Activated T-helper 2 cell treated with anti-CD3 and anti-CD28 coated beads, Interferon-gamma antibody, Interleukin-2, Interleukin-4, amounts not matched to agents 10 μg/mL and 5 μg/mL and 100 μg/mL, durations not matched to agents 14 hours and 24 hours and 36 hours (primary cell): ENCODE measurements at places on chromosomes 16 and 17. TPM values are rescaled to one million over a fixed set of nuclear protein-coding genes. Genes with fewer than 3 reads are reported as not detected.

GRCh38 chr16:53936529-53936928 is 232.6 kb downstream of the FTO start:
- H3K36me3 ChIP-seq = peaks cover 6% of the 10 kb centered on the region
- H3K4me1 ChIP-seq = peaks cover 5% of the 10 kb centered on the region
- DNase-seq = no peak
- no peaks in the 10 kb centered on the region for H3K27me3 ChIP-seq
- no peak overlapping the region for H3K4me3 ChIP-seq
- no peak overlapping the region for H3K27ac ChIP-seq

DNA sequence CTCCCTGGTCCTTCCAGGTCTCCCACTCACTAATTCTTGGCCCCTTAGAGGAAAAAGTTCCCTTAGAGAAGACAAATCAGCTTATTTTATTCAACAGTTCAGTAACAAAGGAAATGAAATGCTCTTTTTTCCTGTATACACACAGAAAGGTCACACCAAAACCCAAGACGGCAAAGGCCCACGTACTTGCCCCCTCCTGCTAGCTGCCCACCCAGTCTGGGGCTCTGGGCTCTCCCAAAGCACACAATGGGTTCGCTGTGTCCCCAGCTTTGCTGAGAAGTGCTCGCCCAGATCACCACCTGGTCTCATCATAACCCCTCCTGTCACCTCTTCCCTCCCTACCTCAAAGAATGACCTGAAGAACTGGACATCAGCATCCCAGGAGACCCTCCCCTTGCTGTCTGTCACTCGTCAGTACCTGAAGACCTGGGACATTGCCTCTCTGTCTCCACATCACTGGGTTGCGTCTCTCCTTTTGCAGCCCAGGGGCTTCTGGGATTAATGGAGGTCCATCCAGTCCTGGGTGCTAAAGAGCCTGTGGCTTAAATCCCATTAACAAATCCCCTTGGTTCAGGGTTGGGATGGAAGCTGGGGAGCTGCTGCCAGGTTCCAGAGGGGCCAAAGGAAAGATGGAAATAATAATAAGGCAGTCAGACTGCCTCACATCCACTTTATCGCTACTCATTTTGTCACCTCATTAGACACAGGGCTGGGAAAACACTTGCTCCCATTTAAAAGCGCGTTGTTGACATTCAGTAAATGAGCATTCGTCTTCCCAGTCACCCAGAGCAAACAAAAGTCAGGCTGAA is 3.3 kb downstream of the SLC6A4 start:
- no peaks in the 10 kb centered on the region for H3K36me3 ChIP-seq
- H3K4me1 ChIP-seq = peaks cover 9% of the 10 kb centered on the region
- H3K4me3 ChIP-seq = no peak overlapping the region
- no peak for DNase-seq
- peaks cover 62% of the 10 kb centered on the region for H3K27me3 ChIP-seq
- H3K27ac ChIP-seq = no peak overlapping the region

GRCh38 chr16:12646490-12647274 is 157.0 kb downstream of the CPPED1 start:
- DNase-seq = peak; percentile 37
- H3K27me3 ChIP-seq = peaks cover 4% of the 10 kb centered on the region
- H3K4me1 ChIP-seq = peaks cover 28% of the 10 kb centered on the region
- H3K36me3 ChIP-seq = peaks cover 5% of the 10 kb centered on the region

CD300LF gene
- not detected in 2 replicates for total RNA-seq
